ENCODE measurements at places on chromosomes 3 and 15.
A peak's percentile ranks its signal among the peaks of the same experiment; 100 is the strongest.

DNA sequence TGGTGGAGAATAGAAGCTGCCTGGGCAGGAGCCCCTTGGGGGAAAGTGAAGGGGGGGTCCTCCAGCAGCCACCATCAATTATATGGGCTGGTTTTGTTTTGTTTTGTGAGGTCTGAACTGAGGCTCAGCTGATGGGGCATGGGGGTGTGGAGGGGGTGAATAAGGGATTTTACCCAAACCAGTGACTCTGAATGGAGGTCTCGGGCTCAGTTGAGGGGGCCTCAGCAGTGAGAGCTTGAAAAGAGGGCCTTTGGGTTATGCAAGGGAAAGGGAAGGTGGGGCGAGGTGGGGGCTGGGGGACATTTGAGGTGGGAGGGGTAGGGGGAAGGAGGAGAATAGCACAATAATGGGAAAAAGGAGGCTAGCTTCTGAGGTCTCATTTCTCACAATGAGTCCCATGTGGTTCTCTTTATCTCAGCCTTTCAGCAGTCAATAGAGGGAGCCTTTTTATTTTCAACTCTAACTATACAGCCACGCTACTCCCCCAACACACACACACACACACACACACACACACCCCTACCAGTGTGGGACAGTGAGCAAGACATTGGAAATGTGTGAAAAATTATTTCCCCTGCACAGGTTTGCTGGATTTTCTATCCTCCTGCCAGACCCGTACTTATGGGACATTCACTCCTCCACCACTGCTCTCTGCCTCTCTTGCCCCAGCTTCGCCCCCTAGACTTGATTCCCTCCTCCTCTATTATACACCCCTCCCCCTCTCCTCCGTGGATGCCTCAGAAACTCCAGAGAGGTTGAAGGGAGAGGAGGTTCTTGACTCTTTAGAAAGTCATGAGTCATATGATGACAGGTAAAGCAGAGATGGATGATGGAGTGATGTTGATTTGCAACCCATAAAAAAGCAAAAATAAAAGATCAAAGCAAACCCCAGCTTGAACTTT, 96.0 kb downstream of the GTPBP8 start:
- DNase-seq = peak; percentile 80

- DNase-seq = no peak
Observed at GRCh38 chr15:80777826-80778620, 1.1 kb upstream of the CEMIP start.

GRCh38 chr3:44890258-44890657, 15.8 kb downstream of the TGM4 start:
- DNase-seq = no peak

GRCh38 chr15:59553879-59554735, 57.5 kb upstream of the GCNT3 start:
- no peak for DNase-seq

- peak; percentile 52 for DNase-seq
Observed at GRCh38 chr3:42117175-42118008, 26.2 kb downstream of the TRAK1 start.

- no peak for DNase-seq
Observed at GRCh38 chr3:108295421-108296175, 750 bp upstream of the HHLA2 start.

GRCh38 chr3:99867594-99868310, 50.1 kb downstream of the CMSS1 start:
- no peak for DNase-seq

GRCh38 chr3:5122741-5123706, 932 bp downstream of the ARL8B start:
- peak; percentile 78 for DNase-seq

GRCh38 chr3:153626158-153626557, 464.1 kb downstream of the RAP2B start:
- no peak for DNase-seq

- no peak for DNase-seq
Observed at GRCh38 chr3:186049001-186049400, 59.9 kb downstream of the ETV5 start.

GRCh38 chr3:187628169-187628568, 42.0 kb downstream of the SST start:
- peak; percentile 26 for DNase-seq

DNA sequence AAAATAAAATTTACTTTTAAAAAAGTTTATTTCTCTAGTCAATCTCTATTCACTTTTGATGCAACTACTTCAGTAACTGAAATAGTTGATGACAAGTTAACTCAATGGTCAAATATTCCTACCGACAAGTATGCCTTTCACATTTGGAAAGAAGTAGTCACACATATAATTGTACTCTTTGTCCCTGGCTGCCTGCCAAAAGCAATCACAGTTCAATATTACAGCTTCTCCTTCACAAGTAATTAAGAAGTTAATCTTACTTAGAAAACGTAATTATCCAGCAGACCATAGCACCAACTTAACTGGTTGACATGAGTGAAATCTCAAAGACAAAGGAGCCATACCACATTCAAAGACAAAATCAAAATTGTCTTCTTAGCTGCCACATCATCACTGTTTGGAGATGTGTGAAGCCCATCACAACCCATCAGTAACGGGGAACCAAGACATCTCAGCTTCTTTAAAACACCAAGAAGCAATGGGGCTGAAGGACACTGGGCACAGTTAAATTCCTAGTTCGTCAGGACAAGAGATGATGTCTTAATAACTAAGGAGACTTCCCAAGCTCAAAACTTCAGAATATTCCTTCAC, 86.1 kb downstream of the PLCH1 start:
- peak; percentile 81 for DNase-seq

DNA sequence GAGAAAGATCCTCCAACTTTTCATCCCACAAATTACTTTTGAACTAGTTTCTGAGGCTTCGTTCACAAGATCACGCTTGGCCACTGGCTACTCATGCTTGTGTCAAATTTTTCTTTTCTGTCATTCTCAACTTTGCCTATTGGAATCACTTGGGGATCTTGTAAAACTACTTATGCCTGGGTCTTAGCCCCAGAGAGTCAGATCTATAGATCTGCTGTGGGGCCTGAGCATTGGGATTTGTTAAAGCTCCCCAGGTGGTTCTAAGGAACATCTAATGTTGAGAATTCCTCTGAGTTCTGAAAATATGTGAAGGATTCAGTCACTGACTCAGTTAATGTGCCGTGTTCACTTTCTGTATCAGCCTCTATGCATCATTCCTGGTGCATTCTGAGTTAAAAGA, 71.7 kb upstream of the VGLL3 start:
- no peak for DNase-seq

GRCh38 chr3:4493941-4494894, 1.1 kb downstream of the ITPR1 start:
- peak; percentile 68 for DNase-seq

DNA sequence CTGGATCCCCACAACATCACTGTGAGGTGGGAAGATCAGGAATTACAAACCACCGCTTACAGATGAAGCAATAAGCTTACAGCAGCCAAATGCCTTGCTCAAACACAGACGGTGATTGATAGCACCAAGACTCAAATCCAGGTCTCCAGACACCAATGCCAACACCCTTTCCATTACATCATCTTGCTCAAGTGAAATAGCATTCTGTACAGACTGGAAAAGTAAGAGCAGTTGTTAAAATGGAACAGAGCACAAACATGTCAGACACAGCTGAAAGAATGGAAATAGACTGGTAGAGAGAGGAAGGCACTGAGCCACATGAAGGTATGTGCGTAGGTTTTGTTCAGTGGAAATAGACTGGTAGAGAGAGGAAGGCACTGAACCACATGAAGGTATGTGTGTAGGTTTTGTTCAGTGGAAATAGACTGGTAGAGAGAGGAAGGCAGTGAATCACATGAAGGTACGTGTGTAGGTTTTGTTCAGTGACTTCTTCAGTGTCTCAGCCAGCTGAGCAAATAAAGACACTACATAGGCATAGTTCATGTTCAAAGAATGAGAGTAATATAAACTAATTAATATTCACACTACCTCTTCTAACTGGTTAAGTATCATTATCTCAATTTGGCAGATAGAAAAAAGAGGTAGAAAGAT, 15.6 kb downstream of the CLDN1 start:
- DNase-seq = no peak

- DNase-seq = no peak
Observed at GRCh38 chr3:149459491-149460059, 14.9 kb upstream of the TM4SF4 start.

DNA sequence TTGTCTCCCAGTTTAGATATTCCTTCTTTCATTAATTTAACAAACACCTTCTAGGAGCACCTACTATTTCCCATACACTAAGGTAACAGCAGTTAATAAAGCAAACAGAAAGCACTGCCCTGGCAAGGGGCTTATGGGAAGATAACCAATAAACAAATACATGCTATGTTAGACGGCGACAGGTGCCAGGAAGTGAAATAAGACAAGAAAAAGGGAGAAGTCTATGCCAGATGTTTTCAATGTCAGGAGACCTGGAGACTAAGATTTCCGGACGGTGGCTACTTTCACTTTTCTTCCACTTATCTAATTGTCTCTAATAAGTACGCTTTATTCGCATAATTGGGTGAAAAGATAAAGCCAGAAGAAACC, 32.5 kb upstream of the ZNF445 start:
- DNase-seq = no peak

- no peak for DNase-seq
Observed at GRCh38 chr3:39176025-39176714, 16.2 kb downstream of the XIRP1 start.

- DNase-seq = no peak
Observed at GRCh38 chr15:31081056-31081455, 20.5 kb downstream of the TRPM1 start.

- DNase-seq = no peak
Observed at GRCh38 chr15:101055411-101055810, 136.3 kb downstream of the LRRK1 start.

DNA sequence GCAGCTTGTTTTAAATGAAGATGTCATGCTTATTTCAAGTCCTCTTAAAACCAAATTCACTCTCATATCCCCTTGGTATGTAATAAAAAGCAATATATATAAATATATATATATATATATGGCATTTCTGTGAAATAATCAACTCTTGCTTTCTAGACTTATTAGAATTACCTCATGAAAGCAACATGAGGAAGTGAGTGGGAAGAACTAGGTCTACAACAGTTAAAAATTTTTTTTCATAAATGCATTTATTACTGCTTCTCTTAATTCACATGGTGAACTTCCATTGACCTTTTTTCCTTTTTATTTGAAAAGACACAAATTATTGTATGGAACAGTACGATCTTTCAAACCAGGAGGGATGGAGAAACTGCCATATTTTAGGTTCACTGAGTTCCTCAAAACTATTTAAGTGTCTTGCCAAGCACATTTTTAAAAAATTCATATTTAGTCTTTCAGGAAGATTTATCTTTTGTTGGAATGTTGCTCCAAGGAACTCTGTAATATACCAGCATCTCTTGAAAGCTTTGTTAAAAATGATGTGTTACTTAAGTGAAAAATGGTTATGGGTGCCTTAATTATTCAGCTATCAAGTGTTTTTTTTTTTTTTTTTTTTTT, 185.2 kb downstream of the GHSR start:
- no peak for DNase-seq

- no peak for DNase-seq
Observed at GRCh38 chr3:119194237-119195150, 21.1 kb downstream of the UPK1B start.

- no peak for DNase-seq
Observed at GRCh38 chr3:49813497-49814174, at the start of gene UBA7. Gene UBA7, minus strand, starts transcription at chr3:49813953. Its CDS starts 166 bp downstream, at chr3:49813787.

DNA sequence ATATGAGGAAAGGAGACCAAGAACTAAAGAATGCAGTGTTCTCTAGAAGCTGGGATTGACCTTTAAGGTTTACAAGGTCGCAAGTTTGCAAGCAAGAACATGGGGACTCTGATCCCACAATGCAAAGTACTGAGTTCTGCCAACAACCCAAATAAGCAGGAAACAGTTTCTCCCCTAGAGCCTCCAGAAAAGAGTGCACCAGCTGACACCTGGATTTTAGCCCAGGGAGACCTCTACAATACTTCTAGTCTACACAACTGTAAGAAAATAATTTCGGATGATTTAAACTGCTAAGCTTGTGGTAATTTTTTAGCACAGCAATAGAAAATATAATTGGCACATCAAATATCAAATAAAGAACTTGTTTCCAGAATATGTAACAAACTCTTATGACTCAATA, 46.4 kb downstream of the EHHADH start:
- DNase-seq = no peak

- peak; percentile 19 for DNase-seq
Observed at GRCh38 chr3:155292133-155292532, 1.4 kb downstream of the STRIT1 start.

DNA sequence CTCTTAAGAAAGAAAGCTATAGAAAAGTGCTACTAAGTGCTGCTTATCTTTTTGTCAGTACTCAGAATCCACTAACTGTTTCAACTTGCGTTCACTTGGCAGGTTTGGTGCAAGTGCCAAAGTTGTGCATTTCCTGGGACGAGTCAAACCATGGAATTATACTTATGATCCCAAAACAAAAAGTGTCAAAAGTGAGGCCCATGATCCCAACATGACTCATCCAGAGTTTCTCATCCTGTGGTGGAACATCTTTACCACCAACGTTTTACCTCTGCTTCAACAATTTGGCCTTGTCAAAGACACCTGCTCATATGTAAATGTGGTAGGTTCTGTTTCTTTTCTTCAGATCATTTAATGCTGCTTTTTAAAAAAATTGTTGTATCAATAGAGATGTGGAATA, 32.6 kb downstream of the GYG1 start:
- DNase-seq = no peak

GRCh38 chr3:142914286-142914811, 25.5 kb upstream of the PCOLCE2 start:
- no peak for DNase-seq

DNA sequence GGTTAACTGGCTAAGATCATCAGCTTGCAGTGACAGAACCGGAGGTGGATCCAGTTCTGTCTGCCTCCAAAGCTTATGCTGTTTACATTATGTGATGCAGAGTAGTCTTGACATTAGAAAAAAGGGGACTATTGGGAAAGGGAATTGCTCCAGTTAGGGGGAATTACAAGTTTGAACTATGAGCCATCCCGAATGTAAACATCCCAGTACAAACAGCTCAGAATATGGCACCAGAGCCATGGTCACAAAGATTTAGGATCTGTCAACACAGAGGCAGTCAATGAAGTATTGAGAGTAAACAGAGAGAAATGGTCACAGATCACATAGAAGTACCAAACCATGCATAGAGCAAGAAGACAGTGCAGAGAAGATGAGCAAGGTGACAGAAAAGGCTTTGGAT, 39.8 kb upstream of the CRTC3 start:
- no peak for DNase-seq

- peak; percentile 24 for DNase-seq
Observed at GRCh38 chr15:91182101-91182500, 82.0 kb downstream of the SV2B start.

DNA sequence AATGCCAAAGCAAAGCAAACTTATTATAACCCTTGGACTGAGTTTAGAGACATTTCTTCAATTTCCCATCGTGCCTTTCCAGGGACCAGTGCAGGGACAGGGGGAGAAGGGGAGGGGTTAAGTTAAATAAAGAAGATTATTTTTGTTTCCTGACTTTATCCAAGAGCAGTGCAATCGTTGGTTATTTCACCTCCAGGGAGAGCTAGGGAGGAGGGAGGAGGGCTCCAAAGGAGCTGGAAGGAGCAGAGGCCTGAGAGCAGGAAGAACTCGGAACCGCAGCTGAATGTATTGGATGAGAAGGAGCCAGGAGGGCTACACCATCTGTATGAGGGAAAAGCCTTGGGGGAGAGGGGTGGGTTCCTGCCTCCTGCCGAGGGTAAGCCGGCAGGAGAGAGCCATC, 20.7 kb downstream of the HAPLN3 start:
- peak; percentile 8 for DNase-seq
